Activated CD4-positive, CD25-positive, alpha-beta regulatory T cell (primary cell): ENCODE measurements at places on chromosomes 3 and 15.

GRCh38 chr15:69141286-69141701 lies 19.1 kb upstream of the GLCE start:
- DNase-seq, result no peak

GRCh38 chr15:43775411-43775965 lies 1.3 kb downstream of the ELL3 start:
- DNase-seq, result no peak

GRCh38 chr15:50192926-50193620 lies 11.1 kb downstream of the SLC27A2 start:
- no peak for DNase-seq

DNA sequence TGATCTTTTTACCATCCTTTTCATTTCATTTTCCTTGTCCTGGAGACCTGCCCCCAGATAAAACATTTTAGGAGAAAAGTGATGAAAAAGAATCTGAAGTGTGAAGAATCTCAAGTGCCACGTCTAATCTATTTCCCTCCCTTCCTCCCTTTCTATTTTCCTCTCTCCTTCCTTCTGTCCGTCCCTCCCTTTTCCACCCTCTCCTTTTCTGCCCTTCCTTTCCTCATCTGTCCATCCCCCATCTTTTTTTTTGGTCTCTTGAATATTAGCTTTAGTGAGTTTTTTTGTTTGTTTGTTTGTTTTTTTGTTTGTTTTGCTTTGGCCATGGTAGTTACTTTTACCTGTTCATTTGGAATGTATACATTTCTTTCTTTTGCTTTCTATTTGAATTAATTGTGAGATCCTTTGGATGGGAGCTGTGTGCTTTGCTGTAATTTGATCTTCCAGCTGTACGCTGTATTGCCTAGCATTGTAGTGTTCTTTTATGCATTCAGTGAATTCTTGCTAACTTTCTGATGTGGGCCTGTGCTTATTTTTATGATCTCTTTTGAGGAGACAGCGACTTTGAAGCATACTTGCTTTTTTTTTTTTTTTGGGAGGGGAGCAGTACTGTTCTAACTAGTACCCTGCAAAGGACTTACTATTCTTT lies 19.2 kb downstream of the CDIN1 start:
- no peak for DNase-seq

GRCh38 chr3:177725165-177725564 lies 527.9 kb upstream of the TBL1XR1 start:
- no peak for DNase-seq

- no peak for DNase-seq
These were observed 1.7 kb upstream of the NR2F2 start for GRCh38 chr15:96328877-96329195.

- DNase-seq, result no peak
These were observed 13.2 kb downstream of the PLA2G4B start for GRCh38 chr15:41851755-41852370.

GRCh38 chr3:69207031-69207430 lies 84.6 kb upstream of the LMOD3 start:
- no peak for DNase-seq

DNA sequence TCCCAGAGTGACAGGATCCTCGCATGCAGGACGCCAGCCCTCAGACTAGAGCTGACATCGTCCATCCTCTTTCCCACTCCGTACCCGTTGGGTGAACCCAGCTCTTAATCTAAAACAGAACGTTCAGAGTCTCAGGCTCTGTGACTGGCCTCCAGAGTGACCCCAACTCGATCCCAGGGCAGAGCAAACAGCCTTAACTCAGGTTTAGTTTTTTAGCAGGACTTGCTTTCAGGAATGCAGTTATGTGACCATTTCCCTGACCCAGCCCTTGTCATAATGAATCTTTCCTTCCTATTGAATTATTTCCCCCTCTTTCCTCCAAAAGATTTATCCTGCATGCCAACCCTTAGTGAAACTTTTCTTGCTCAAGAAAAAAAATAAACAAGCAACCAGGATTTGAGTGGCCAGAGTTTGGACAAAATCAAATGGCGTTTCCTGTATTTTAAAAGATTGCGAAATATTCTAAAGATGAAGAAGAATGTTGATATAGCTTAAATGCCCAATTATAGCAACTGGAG lies 47.8 kb upstream of the RARB start:
- no peak for DNase-seq

DNA sequence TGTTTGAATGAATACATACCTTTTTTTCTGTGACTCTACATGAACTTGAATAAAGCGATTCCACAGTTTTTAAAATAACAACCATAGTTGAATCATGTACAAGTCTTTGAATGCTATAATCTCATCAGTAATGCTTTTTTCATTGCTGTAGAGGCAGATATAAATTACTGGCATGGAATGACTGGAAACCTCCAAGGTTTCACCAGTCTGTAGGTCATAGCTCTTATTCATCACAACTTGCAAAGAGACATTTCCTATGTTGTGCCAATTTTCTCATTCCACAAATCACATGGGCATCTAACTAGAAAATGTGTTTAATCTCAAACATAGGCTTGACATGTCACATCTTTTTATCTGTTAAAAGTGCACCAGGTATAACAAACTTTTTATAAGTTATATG lies 407.1 kb upstream of the KCNMB2 start:
- no peak for DNase-seq

DNA sequence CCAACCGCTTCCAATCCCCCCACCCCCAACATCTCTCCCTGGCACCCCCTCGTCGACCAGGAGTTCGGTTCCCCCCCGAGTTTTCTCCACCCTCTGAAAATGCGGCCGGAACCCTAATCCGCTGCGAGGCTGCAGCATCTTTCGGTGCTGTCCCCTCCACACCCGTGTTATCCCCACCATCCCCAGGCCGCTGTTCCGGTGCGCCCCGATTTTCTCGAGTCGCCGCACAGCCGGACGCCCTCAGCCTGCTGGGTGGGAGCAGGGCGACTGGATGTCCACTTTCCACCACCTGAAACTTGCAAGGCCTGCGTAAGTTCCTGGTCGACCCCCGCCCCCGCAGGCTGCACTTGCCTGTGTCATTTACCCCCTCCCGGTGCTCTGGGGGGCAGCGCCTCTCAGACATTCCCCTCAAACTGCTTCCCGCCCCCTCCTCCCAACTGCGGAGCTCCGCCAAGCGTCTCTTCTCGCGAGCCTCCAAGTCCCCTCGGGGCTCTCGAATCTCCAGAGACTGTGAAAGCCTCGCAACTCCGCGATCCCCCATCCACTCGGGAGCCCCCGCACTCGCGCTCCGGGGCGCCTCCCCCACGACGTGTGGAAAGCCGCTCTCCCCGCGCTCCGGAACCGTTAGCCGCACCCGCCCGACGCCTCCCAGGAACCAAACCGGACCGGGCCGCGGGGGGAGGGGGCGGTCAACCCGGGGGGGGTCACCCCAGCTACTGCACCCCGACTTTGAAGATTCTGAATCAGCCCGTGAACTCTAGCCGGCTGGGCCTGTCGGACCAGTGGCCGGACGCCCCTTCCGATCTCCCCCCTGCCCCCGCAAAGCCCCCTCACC lies 566 bp downstream of the ETV5 start:
- no peak for DNase-seq

GRCh38 chr3:195160908-195161434 lies 110.0 kb downstream of the XXYLT1 start:
- DNase-seq, result no peak

DNA sequence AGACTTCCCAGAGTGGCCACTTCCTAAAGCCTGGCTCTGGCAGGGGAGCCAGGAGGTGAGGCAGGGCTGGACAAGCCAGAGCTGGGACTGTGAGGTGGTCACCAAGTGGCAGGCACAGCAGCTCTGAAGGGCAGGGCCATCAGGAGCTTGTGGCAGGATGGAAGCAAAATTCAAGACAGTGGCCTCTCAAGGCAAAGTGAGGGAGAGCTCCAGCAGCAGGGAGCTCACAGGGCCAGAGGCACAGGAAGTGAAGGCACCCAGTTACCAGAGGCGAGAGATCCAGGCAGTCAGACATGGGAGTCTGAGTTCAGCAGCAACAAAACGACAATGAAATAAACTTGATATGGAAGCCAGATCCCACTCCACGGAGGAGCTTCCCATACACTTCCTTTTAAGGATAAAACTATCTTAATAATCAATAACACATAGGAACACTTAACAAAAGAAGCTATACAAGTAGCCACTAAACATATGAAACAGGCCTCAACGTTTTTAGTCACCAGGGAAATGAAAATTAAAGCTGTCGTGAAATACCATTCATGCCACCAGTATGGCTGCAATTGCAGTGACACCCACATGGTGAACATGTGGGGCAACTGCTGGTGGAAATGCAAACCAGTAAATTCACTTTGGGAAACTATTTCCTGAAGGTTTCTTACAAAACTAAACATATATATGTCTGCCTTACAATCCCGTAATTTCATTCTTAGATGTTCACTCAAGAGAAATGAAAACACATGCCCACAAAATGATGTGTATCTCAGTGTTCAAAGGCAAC lies 35.4 kb upstream of the TMEM158 start:
- no peak for DNase-seq

GRCh38 chr3:181735911-181736310 lies 24.2 kb downstream of the SOX2 start:
- no peak for DNase-seq

GRCh38 chr3:156803952-156804741 lies 22.0 kb upstream of the LEKR1 start:
- DNase-seq, result no peak

- DNase-seq, result no peak
These were observed 10.2 kb downstream of the CDCP1 start for GRCh38 chr3:45135959-45136358.

- no peak for DNase-seq
These were observed 2.2 kb downstream of the IGF1R start for GRCh38 chr15:98650417-98651035.

DNA sequence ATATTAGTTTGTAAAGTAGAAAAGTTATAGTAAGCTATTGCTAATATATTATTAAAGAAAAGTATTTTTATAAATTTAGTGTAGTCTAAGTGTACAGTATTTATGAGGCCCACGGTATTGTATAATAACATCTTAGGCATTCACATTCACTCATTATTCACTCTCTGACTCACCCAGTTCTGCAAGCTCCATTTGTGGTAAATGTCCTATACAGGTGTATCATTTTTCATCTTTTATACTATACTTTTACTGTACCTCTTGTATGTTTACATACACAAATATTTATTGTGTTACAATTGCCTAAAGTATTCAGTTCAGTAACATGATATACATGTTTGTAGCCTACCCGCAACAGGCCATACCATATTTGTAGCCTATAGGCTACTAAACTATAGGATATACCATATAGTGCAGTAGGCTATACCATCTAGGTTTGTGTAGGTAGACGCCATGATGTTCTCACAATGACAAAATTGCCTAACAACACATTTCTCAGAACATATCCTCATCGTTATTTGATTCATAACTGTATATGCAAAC lies 246.8 kb upstream of the ALCAM start:
- no peak for DNase-seq

GRCh38 chr3:177730814-177731213 lies 533.5 kb upstream of the TBL1XR1 start:
- DNase-seq, result no peak

DNA sequence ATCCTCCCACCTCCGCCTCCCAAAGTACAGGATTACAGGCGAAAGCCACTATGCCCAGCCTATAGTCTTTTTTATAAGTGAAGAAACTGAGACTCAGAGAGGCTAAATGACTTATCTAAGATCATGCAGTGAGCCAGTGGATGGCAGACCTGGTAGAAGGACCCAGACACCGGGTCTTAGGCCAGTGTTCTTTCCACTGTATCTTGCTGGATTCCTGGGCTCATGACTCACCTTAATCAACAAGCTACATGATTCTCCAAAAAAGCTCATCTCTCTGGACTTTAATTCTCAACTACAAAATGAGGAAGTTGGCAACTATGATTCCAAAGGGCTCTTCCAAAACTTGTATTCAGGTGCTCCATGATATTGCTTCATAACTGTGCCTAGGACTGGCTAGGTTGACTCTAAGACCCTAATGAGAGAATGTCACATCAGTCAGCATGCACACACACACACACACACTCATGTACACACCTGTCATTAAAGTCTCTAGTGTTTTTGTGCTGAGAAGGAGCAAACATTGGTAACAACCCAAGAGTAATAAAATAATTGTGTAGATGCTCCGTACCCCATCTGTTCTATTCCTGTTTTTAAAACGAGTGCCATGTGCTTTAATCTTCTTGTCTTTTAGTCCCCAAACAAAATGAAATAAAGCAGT lies 89.7 kb upstream of the SLC4A7 start:
- DNase-seq, result no peak

GRCh38 chr3:127719369-127719768 lies 46.6 kb downstream of the ABTB1 start:
- no peak for DNase-seq

GRCh38 chr3:16906682-16907081 lies 21.9 kb downstream of the PLCL2 start:
- no peak for DNase-seq

DNA sequence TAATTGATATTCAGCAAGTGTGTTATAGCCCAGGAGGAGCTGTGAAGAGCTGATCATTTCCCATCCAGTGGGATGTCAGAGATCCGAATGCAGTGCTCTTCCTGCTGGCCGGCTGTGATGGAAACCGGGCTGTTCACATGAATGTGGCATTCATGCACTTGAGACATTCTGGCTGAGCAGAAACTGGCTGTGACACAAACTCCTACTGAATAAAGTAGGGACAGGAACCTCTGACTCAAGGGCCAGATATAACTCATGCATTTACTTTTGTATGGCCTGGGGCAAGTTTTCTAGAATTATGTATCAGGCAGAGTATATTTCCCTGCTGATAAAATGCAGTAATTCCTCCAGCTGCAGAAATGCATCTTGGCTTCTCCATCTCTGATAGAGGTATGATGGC lies 83.4 kb upstream of the FAM3D start:
- no peak for DNase-seq

DNA sequence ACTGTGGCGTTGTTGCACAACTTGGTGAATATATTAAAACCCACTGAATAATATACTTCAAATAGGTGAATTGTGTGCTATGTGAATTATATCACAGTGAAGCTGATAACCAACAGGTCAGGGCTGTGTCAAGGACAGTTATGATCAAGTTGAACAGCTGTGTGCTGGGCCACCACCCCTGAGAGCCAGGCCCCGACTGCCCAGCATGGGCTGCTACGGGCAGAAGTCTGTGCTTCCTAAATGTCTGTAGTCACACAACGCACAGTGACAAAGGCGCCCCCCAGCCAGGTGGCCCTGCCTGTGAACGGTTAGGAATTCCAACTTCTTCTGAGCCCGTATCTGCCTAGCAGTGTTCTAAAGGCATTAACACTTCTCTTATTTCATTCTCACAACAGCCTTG lies 32.8 kb downstream of the TKT start:
- DNase-seq, result no peak
